PC-9 (cell line): ENCODE measurements at places on chromosomes 1 and 21. TPM values are rescaled to one million over a fixed set of nuclear protein-coding genes. Genes with fewer than 3 reads are reported as not detected.

DNA sequence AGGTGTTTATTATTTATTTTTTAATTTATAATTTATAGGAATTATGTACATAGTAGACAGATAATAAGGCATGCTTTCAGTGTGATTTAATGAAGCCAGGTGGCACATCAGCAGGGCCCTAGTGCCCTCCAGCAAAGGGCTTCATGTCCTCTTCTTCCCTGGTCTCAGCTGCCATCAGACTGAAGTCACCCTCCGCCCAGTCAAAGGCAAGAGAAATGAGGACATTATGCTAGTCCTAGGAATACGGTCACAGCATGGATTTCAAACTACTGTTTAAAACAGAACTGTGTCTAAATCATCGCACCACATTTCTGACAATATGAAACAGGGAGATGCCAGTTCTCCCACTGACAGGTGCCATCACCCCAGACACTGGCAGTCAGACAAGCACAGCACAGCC, 168.1 kb downstream of the SEC16B start:
- no peak for DNase-seq

GRCh38 chr1:163596541-163597258, 274.9 kb downstream of the NUF2 start:
- DNase-seq: no peak

GRCh38 chr21:45074048-45074817, at the start of gene ADARB1:
Gene ADARB1, plus strand, starts transcription at chr21:45074580. Its CDS starts 97,077 bp downstream, at chr21:45171657.
- DNase-seq: peak; percentile 83

The HSD11B1 gene
- total RNA-seq: not detected in 2 replicates

- no peak for DNase-seq
These were observed 15.7 kb upstream of the C1orf146 start for GRCh38 chr1:92201973-92202372.

GRCh38 chr1:43366601-43367025, 1.2 kb downstream of the ELOVL1 start:
- DNase-seq: peak; percentile 64

GRCh38 chr1:208025031-208025430, 114.1 kb upstream of the CD34 start:
- DNase-seq: no peak

- DNase-seq: no peak
These were observed 4.5 kb upstream of the TRABD2B start for GRCh38 chr1:48001696-48002095.
